A172 (cell line): ENCODE measurements at places on chromosomes 3 and 15. TPM values are rescaled to one million over a fixed set of nuclear protein-coding genes. Genes with fewer than 3 reads are reported as not detected.
A peak's percentile ranks its signal among the peaks of the same experiment; 100 is the strongest.

Gene ZBED2
- total RNA-seq = 0.22 TPM in 1 of 2 replicates, not detected in the other

- no peak for DNase-seq
Measured at GRCh38 chr15:70140025-70140542, 42.4 kb upstream of the TLE3 start.

- DNase-seq = peak; percentile 24
Measured at GRCh38 chr3:58307639-58308215, 1.4 kb downstream of the HTD2 start.

Gene SYNPR
- total RNA-seq = not detected in 2 replicates

DNA sequence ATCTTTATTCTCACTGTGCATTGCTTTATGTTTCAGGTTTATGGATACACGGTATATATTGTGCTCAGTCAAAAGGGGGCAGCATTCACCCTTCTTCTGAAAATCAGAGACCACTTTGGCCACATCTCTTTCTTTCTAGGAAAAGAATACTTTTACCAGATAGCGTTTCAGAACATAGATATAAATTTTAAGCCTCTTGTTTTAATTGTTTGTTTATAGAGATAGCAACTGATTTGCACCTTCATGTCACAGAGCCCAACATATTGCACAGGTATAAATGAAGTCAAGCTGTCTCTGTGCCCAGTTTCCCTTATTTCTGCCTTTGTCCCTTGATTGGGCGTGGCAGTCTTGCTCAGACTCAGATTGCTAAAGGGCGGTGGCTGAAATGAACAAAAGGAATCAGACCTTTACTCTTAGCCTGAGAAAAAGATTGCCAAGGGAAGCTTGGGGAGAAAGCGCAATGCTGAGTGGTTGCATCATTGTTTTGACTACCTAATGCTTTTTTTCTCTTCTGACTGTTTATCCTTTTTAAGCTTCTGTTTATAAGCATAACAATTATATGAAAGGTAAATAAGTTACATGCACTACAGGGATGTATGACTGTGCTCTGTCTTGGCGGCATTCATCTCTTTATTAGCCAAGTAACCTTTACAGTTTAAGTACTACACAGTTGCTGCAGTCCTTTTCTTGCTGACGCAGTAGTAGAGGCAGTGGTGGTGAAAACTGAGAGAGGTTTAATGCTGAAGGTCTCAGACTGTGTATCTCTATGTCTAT lies 70.8 kb upstream of the ZBTB20 start:
- DNase-seq = peak; percentile 87

Gene CKMT1B
- total RNA-seq = not detected in 2 replicates

Gene C3orf85
- total RNA-seq = not detected in 2 replicates

DNA sequence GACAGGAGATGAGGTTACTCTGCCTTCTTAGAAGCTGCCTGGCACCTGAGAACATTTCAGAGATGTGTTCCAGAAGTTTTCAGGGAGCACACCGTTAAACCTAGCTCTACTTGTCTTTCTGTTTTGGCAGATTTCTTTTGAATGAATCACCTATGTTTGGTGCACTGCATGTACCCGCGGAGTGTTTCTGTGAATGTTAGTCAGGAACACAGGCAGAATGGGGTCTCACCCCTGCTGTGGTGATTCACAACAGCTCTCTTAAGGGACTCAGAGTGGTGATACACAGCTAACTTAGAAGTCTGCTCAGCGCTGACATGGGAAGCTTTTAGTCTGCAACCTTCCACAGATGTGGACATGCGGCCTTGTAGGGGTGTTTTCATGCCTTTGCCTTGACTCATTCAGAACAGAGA lies 24.0 kb downstream of the TSEN2 start:
- peak; percentile 89 for DNase-seq

DNA sequence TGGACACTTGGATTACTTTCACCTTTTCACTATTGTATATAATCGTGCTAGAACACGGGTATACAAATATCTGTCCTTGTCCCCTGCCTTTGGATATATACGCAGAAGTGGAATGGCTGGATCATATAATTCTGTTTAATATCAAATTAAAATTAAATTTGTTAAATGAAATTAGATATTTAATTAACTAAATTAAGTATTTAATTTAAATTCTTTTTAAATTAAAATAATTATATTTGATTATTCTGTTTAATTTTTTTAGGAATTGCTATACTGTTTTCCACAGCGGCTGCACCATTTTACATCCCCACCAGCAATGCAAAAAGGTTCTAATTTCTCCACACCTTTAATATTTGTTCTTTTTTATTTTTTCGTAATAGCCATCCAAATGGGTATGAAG lies 84.3 kb downstream of the DOCK3 start:
- no peak for DNase-seq

DNA sequence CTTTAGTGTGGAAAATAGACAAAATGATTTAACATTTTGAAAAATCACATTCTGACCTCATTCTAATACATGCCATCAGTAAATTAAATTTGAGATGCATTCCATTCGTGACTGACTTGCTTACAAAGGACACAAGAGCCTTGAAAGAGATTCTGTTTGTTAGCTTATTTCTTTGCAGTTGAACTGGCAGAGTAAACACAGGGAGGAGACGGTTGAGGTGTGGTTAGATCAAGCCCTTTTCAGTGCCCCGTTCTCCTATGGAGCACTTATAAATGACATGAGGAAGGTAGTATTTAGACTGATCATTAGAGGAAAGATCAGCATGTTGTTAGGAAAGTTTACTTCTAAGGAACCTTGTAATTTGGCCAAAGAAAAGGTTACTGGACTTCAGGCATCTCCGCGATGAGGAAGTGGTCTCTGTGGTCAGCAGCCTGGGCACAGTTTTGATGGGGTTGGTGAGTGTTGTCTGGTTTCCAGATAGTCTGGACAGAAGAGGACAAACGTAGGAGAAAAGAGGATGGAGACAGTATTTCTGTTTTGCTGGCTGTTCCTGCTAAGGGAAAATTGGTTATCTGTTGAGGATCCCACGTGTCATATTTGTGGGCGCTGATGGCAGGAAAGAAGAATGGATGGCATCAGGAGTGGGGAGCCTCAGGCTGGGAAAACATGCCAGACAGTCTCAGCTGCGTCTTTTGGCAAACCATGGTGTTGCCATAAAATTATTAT lies 328.9 kb upstream of the TBL1XR1 start:
- peak; percentile 59 for DNase-seq

Gene FOXB1
- total RNA-seq = not detected in 2 replicates
